WTC11 (cell line): ENCODE measurements at places on chromosomes 12 and 14.

- peaks cover 17% of the 10 kb centered on the region for H3K4me1 ChIP-seq
- H3K27ac ChIP-seq, result no peak overlapping the region
- H3K36me3 ChIP-seq, result no peaks in the 10 kb centered on the region
- no peak overlapping the region for H3K4me3 ChIP-seq
- H3K27me3 ChIP-seq, result no peaks in the 10 kb centered on the region
These were observed 487.1 kb downstream of the NELL2 start for GRCh38 chr12:44389038-44389437.

DNA sequence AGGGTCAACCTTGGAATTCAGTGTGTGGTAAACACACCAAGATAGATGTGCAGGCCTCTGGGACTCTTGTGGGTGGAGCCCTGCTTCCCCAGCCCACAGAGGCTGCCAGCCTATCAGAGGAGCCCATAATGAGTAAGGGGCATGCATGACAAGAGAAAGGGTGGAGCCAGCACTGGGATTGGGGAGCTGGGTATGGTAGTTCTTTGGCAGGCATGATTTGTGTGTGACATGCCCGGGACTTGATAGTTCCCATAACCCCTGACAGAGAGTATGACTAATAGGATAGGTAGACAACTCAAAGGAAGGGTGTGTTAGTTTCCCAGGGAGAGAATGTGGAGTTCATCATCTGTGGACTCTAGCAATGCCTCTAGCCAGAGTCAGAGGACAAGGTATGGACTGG lies 143.0 kb downstream of the EMP1 start:
- H3K4me3 ChIP-seq, result no peak overlapping the region
- no peaks in the 10 kb centered on the region for H3K4me1 ChIP-seq
- H3K27me3 ChIP-seq, result no peaks in the 10 kb centered on the region; the same call in 1 of the 2 replicates
- DNase-seq, result no peak
- no peaks in the 10 kb centered on the region for H3K36me3 ChIP-seq
- H3K27ac ChIP-seq, result no peak overlapping the region

- no peak overlapping the region for H3K27ac ChIP-seq
- H3K4me3 ChIP-seq, result no peak overlapping the region
- peaks cover 36% of the 10 kb centered on the region for H3K4me1 ChIP-seq
These were observed 29.7 kb downstream of the ESRRB start for GRCh38 chr14:76405627-76406026.

GRCh38 chr14:81341370-81341769 lies 58.8 kb downstream of the STON2 start:
- DNase-seq, result no peak
- no peak overlapping the region; the same call in 1 of the 2 replicates for H3K27ac ChIP-seq
- peaks cover 4% of the 10 kb centered on the region for H3K4me1 ChIP-seq
- H3K27me3 ChIP-seq, result no peaks in the 10 kb centered on the region

DNA sequence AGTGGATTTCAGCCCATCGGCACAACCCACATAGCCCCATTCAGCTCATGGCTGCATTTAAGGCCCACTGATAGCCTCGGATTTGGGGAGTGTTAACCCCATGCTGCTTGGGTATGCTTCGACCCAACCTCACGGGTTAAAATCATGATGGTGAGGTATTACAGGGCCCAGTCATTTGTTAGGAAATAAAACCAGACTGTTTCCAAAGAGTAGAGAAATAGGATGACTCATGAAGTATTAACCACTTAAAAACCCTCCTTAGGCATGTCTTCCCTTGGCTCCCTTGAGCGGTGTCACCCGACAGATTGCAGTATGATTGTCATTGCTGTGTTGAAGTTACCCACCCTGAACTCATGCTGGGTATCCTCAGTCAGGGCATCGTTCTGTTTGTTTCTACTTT lies 289.1 kb downstream of the CACNA1C start:
- peaks cover 31% of the 10 kb centered on the region for H3K4me1 ChIP-seq
- DNase-seq, result no peak

GRCh38 chr14:69612014-69612782 lies 802 bp downstream of the SUSD6 start:
- peak; percentile 35 for DNase-seq
- peak overlapping the region; percentile 84 for H3K4me3 ChIP-seq
- H3K27ac ChIP-seq, result no peak overlapping the region
- H3K27me3 ChIP-seq, result peaks cover 10% of the 10 kb centered on the region
- H3K36me3 ChIP-seq, result no peaks in the 10 kb centered on the region

DNA sequence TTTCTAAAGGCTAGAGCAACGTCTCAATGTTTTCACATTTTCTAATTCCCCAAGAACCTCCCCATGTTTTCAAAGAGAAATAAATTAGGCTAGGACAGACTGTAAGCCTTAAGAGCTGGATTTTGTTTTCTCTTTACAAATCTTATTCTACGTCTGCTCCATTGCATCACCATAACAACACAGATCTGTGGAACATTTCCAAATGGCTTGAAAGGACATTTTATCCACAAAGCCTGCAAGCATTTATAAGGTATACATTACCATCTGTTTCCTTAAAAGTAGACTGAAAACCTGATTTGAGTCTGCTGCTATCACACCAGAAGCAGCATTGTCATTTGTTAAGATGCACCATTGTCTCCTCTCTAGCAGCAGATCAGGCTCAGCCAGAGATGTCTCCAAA lies 115.3 kb upstream of the PLEKHA5 start:
- no peak for DNase-seq
- peaks cover 38% of the 10 kb centered on the region for H3K4me1 ChIP-seq
- no peaks in the 10 kb centered on the region for H3K27me3 ChIP-seq
- no peaks in the 10 kb centered on the region for H3K36me3 ChIP-seq

GRCh38 chr12:123902821-123903220 lies 69.8 kb downstream of the CCDC92 start:
- H3K36me3 ChIP-seq, result no peaks in the 10 kb centered on the region; the same call in 1 of the 2 replicates
- H3K27me3 ChIP-seq, result peaks cover 16% of the 10 kb centered on the region
- H3K4me3 ChIP-seq, result no peak overlapping the region
- H3K4me1 ChIP-seq, result peaks cover 8% of the 10 kb centered on the region

DNA sequence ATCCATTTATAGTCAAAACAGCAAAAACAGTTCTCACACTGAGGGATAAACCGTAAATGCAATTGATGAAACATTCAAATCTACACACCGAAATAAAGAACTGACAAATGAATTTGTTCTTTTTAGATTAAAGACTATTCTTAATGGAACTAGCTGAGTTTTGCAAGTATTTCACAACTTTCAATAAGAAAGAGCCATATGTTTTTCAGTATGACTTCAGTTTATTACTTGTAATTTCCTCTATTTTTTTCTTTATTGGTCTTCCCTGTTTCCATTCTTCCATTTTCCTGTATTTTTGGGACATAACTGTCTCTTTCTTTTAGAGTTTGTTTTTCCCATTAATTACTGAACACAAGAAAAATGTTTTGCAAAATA lies 4.3 kb downstream of the BCAT1 start:
- H3K27ac ChIP-seq, result peak overlapping the region; percentile 92
- DNase-seq, result no peak
- H3K36me3 ChIP-seq, result peaks cover 27% of the 10 kb centered on the region
- no peaks in the 10 kb centered on the region for H3K27me3 ChIP-seq

DNA sequence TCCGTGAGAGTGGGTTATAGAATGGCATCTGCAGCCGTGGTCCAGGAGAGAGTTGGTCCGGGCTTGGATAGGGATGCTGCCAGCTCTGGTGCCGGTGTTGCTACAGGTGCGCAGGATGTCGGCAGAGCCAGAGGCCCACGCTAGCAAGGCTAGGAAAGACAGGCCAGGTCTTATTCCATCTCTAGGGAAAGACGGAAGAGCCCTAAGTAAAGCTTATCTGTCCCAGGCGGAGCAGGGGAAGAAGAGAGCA lies 485 bp upstream of the PSME1 start:
- no peaks in the 10 kb centered on the region; the same call in 1 of the 2 replicates for H3K27me3 ChIP-seq
- no peak for DNase-seq
- H3K4me3 ChIP-seq, result peak overlapping the region; percentile 86
- peak overlapping the region; percentile 88 for H3K27ac ChIP-seq
- peaks cover 33% of the 10 kb centered on the region for H3K4me1 ChIP-seq
- peaks cover 26% of the 10 kb centered on the region for H3K36me3 ChIP-seq

- no peak for DNase-seq
- H3K27ac ChIP-seq, result no peak overlapping the region
- H3K4me1 ChIP-seq, result peaks cover 45% of the 10 kb centered on the region
- H3K36me3 ChIP-seq, result no peaks in the 10 kb centered on the region
These were observed 1.9 kb downstream of the CACNB3 start for GRCh38 chr12:48819986-48820725.

GRCh38 chr14:103521951-103522563 lies 573 bp downstream of the CKB start:
- peaks cover 12% of the 10 kb centered on the region for H3K36me3 ChIP-seq
- DNase-seq, result peak; percentile 50
- H3K27ac ChIP-seq, result no peak overlapping the region

DNA sequence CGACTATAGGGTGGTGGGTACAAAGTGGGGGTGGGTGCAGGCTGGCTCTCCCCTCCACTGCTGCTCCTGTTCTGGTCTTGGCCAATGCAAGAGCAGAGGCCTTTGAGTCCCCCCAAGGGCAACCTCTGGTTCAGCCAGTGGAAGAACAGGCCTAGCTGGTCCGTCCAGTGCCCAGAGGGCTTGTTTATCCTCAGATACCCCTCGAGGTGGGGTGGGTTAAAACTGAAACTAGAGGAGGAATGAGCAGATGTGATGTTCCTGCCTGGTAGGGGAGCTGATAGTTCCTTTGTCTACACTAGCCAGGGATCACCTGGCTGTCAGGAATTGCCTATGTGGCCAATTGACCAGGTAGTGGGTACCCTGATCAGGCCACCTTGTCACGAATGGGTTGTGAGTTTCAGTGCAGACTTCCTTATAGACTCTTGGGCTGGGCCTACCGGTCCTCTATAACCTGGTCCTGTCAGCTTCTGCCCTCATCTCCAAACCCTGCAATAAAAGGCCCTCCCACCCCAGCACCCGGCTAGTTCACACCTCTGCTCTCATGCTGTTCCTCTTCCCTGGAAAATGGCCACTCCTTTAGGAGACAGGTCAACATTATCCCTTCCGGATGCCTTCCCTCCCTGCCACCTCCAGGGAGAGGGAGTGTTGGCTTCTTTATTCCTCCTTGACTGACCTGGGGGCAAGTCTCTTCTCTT lies 10.7 kb upstream of the HSP90AA1 start:
- peaks cover 27% of the 10 kb centered on the region for H3K4me1 ChIP-seq
- H3K4me3 ChIP-seq, result no peak overlapping the region
- DNase-seq, result peak; percentile 31
- no peaks in the 10 kb centered on the region for H3K36me3 ChIP-seq

DNA sequence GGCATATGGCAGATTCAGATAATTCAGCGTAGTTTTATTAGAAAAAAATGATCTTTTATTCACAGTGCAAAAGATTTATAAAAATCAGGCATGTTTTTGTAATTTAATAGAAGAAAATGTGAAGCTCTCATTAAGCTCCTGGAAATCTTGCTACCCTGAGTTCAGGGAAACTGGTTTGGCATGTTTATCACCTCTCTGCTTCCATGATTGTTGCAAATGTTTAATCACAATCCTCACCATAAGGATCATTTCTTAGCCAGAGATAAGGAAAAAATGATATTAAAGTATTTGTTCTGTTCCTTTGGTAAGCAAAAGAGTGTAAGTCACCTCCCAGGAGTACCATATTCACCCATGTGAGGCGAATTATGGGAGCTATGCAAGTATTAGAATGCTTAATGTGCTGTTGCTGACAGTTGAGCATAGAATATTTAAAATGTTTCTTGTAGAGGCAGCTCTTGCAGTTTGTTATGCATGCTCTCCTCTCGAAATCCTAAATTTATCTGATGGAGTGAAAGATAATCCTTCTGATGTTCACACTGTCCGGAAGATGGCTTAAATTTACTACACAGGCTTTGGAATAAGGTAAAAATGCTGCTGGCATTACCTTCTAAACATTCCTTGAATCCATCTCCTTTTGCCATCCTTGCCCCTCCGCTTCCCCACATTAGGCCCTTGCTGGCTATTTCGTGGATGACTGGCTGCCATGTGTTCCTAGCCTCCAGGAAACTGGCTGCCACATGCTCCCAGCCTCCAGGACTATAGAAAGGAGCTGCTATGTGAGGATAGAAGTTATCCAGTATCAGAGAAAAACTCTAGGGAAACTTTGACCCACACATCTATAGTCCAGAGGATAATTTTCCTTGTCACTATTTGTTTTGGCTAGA lies 115.8 kb upstream of the CCDC198 start:
- no peaks in the 10 kb centered on the region for H3K4me1 ChIP-seq
- no peaks in the 10 kb centered on the region for H3K36me3 ChIP-seq
- no peaks in the 10 kb centered on the region for H3K27me3 ChIP-seq
- H3K4me3 ChIP-seq, result no peak overlapping the region
- H3K27ac ChIP-seq, result no peak overlapping the region

GRCh38 chr12:123502163-123502704 lies 31.3 kb downstream of the RILPL1 start:
- no peak overlapping the region for H3K4me3 ChIP-seq
- no peaks in the 10 kb centered on the region for H3K4me1 ChIP-seq
- no peak for DNase-seq
- H3K36me3 ChIP-seq, result peaks cover 4% of the 10 kb centered on the region; the same call in 1 of the 2 replicates
- no peak overlapping the region for H3K27ac ChIP-seq

DNA sequence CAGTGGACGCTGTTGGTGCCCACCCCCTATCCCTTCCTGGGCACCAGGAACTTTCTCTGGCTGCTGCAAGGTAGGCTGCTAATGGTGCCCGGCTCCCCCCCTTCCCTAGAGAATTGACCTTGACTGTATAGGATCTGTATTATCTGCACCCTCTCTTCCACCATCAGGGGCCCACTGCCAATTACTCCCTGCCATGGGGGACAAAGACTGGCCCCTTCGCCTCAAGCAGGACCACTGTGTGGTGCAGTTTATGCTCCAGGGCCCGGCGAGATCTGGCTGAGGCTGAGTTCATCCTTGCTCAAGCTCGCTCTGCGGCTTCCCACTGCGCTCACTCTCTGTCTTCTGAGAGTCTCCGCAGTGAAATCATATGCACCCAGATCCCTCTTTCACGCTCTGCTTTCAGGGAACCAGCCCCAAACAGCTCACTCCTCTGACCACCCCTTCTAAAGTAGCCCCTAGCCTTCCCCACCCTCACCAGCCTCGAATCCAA lies 95.2 kb downstream of the LGMN start:
- no peak overlapping the region for H3K27ac ChIP-seq
- H3K36me3 ChIP-seq, result no peaks in the 10 kb centered on the region
- no peaks in the 10 kb centered on the region for H3K27me3 ChIP-seq
- H3K4me1 ChIP-seq, result no peaks in the 10 kb centered on the region
- no peak for DNase-seq
- no peak overlapping the region for H3K4me3 ChIP-seq
